ENCODE measurements at places on chromosomes 16 and 17.

- no peak for DNase-seq
Observed at GRCh38 chr16:2840914-2841313, 10.8 kb downstream of the ZG16B start.

- no peak for DNase-seq
Observed at GRCh38 chr17:49090878-49091594, 41.5 kb upstream of the B4GALNT2 start.

GRCh38 chr16:47944589-47944988 is 211.2 kb downstream of the ABCC12 start:
- DNase-seq, result no peak

GRCh38 chr17:1095853-1096173 is 84.0 kb downstream of the ABR start:
- DNase-seq, result no peak

DNA sequence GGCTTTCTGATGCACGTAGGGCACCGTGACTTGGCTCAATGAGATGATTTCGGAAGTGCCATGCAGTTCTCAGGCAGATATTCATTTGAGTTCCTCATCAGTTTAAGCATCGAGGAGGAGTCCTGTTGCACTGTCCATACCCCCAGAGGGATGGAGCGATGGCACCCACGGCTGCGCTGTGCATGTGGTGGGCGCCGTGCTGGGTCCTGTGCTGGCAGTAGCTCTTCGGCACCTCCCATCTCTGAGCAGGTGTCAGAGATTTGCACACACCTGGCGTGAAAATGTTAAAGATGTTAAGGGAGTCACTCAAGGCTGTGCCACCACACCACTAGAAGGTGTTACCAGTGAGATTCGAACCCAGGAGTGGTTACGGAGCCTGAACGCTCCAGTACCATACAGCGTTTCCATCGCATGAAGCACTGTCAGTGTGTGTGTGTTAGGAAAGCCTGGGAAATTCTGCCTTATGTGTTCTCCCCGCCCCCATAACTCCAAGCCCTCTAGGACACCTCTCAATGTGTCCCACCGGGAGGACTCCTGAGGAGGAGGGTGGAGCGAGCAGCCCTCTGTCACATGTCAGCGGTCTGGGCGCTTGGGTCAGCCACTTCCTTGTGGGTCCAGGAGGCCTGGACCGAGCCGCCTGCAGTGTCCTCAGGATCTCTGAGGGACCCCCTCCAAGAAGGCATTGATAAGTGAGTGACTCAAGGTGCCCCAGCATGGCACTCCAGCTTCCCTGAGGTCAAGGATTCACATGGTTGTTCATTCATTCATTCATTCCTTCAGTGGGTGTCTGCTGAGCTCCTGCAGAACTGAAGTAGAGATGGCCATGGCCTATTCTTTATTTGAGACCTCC is 3.8 kb downstream of the MRC2 start:
- DNase-seq, result no peak

DNA sequence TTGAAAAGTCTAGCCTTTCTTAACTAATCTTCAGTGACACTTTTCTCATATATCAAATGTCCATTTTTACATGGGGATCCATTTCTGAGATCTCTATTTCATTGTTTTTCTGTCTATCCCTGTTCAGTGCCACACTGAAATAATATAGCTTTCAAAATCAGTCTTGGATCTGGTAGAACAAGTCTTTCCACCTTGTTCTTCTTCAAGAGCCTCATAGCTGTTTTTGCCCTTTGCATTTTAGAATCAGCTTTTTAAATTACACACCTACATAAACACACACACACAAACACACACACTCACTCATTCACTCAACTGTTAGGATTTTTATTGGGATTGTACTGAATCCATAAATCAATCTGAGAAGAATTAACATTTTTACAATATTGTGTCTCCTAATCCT is 19.2 kb downstream of the GSDMB start:
- no peak for DNase-seq

DNA sequence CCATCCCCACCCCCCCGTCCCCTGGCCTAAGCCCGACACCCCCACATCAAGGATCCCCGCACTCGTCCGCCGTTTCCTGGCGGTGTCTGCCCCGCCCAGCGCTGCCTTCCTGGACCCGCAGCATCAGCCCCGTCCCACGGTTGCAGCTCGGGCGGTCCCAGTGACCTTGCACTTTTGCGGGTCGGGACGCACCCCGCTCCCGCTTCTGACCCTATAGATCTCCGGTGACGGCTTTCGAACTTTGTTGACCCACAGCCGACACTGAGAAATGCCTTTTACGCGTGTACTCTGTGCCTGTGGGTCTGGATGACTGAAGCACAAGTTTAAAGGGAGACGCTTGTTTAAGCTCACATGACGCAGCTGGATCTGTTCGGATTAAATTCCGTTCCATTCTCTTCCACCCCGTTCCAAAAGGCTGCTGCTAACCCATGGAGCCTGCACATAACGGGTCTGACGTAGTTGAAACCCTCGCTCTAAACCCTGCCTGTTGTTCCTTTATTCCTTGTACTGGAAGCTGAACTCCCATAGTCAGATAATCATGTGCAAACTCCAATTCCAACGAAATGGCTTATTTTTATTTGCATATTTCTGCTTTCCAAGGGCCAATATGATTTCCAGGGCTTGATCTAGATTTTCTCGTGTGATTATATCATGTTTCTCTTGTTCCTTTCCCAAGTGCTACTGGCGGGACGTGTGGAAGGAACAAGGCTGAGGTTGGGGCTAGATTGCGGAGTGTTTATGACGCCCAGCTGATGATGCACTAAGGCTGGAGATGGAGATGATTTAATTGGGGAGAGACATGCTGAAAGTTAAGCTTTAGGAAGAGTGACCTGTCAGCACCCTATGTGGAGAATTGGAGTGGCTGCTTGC is 834 bp downstream of the FLYWCH1 start:
- DNase-seq, result no peak

DNA sequence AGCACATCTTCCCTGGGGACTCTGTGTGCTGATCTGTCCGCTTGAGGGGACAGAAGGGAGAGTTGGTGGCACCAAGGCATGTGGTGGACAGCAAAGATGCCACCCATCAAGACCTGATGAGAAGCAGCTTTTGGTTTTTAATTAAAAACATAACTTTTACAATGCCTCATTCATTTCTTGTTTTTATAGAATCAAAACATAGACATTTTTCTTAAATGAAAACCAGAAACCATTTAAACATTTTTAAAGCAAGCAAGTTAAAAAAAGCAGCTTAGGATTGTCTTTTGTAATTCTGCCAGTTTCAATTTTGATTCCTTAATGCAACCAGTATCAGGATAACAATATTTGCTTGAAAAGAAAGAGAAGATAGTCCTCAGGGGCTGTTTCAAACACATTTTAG is 123.7 kb upstream of the AXIN2 start:
- DNase-seq, result no peak

DNA sequence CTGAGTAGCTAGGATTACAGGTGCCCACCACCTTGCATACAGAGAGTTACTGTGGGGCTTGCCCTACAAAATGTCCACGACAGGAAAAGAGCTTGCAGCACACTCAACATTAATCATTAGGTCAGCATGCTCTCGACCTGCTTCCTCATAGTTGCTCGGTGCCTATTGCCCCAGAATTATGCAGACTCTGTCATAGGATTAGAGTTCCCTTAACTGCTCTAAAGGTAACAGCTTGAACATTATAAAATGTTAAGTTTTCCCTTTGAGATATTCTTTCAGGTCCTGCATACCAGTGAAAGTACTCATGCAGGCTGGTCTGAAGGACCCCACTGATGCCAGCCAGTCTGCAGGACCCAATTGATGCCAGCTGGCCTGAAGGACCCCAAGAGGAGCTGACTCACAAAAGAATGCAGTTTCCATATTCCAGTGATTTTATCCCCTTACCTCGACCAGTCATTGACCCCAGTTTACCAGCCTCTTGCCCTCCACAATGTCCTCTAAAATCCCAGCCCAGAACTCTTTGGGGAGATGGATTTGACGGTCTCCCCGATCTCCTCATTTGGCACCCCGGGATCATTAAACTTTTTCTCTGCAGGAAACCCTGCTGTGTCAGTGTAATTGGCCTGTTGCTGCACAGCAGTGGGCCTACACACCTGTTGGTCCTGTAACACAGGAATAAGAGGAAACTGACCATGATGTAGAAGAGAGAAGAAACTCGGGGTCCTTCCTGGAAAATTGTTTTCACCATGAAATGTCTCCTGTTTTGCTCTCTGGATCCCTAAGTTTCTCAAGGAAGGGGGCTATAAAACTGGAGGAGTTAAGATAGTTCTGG is 10.6 kb downstream of the ICAM2 start:
- DNase-seq, result no peak

GRCh38 chr16:76176153-76176552 is 101.0 kb upstream of the CNTNAP4 start:
- DNase-seq, result no peak

DNA sequence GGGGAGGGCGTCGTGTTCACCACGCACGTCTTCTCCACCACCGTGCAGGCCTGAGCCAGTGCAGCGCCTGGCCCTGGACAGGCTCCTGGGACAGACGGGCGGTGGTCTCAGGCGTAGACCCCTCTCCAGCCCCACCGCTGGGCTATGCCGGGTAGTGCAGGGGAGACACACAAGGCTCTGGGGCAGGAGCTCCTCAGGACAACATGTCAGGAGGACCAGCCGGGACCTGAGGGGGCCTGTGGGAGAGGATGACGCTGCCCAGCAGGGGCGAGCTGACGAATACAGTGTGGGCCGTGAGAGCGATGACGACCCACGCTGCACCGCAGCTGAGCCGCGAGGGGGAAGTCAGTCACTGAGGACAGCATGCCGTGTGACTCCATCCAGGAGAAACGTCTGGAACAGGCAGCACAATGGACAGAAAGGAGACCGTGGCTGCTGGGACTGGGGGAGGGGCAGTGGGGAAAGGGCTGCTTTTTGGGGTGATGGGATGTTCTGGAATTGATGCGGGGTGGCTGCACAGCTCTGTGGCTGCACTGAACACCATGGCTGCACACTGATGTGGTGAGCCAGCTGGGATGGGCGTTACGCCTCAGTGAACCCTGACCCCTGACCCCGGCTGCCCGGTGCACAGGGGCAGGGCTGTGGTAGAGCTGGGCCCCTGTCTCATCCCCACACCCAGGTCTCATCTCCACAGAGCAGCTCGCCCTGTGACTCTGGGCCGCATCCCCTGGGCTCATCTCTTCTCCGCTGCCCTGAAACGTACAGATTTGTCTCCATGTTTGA is 20.2 kb downstream of the DNASE1 start:
- no peak for DNase-seq

DNA sequence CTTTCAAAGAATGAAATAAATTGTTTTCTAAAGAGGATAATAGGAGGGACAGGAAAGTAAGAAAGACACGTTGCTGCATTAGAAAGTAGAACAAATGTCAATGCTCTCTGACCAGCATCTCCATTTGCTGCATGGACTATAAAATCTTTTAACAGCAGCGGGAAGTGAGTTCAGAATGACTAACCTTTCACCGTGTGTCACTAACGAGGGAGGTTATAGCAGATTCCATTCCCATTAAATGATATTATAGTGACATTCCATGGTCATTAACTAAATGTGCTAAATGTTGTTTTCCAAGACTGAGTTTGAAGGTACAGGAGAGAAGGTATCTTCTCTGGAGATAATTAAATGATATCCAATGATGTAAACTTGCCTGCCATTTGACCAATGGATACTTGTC is 127.1 kb upstream of the HS3ST3A1 start:
- DNase-seq, result no peak

DNA sequence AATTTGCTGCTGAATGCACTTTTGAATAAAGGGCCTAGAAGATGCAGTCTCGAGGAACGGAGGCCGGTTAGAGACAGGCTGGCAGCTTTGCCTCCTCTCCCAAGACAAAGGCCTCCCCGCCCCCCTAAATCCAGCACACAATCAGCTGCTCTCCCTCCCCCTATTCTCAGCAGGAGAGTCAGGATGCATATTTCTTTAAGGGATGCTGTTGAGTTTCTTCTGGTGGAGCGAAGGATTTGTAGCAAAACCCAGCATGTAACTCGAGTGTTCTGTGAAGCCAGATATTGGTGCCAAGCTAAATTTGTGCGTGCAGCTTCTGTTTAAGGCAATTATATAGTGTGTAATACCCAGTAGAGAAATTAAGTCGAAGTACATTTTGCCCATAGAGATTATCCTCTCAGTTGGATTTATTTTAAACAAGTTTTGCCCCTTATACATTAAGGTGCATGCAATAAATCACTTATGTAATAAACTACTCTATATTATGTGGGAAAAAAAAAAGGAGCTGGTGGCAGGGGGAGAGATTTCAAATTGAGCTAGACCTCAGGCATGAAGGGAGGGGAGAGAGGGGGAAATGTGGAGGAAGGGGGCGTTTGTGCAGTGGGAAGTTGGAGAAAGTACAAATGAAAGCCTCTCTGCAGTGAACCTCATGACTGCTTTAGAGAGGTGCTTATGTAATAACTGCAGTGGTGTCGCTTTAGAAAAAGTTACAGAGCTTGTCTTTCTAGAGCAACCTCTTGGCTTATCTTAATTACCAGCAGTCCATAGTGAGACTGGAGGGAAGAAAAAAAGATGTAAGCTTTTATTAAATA is 599.2 kb downstream of the MAF start:
- DNase-seq, result no peak

GRCh38 chr17:18045691-18046350 is 6.6 kb downstream of the GID4 start:
- DNase-seq, result no peak

GRCh38 chr16:24088767-24089166 is 167.4 kb upstream of the CACNG3 start:
- no peak for DNase-seq

DNA sequence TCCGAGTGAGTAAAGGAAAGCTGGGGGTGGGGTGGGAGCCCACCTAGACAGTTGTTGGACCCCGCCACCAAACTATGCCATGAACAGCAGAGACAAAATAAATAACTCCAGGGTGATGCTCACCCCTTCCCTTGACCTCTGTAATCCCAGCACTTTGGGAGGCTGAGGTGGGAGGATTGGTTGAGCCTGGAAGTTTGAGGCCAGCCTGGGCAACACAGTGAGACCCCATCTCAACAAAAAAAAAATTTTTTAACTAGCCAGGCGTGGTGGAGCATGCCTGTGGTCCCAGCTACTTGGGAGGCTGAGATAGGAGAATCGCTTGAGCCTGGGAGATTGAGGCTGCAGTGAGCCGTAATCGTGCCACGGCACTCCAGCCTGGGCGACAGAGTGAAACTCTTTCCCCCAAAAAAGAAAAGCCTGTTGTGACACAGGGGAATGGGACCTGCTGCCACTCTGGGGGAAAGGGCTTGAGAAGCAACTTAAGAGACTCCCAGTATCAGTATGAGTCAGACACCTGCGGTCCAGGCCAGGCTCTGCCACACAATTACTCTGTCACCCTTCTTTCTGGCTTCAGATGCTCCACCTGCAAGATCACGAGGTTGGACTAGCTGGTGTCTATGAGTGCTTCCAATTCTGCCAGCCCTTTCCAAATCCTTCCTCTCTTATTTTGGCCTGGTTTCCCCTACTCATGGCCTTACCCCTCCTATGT is 5.0 kb downstream of the SGCA start:
- DNase-seq, result no peak

GRCh38 chr17:8419305-8419704 is 16.4 kb upstream of the NDEL1 start:
- DNase-seq, result no peak

GRCh38 chr16:86584726-86585721 is 6.7 kb downstream of the FOXL1 start:
- no peak for DNase-seq

GRCh38 chr17:77436058-77436442 is 295.3 kb downstream of the SEC14L1 start:
- DNase-seq, result no peak

Measured in stimulated activated CD8-positive, alpha-beta memory T cell treated with anti-CD3 and anti-CD28 coated beads, Interleukin-4, amount 100 ng/mL, for 1 hour (primary cell).